Glomerular endothelial cell (primary cell): ENCODE measurements at places on chromosomes 4 and X. TPM values are rescaled to one million over a fixed set of nuclear protein-coding genes. Genes with fewer than 3 reads are reported as not detected.

Gene VCX
- not detected in 2 replicates for total RNA-seq

Gene PDZD4
- 0.10 and 0.12 TPM in 2 replicates for total RNA-seq

Gene TBC1D8B
- total RNA-seq, result 4.6 and 7.1 TPM in 2 replicates

Gene RNF128
- 0.47 and 1.1 TPM in 2 replicates for total RNA-seq

Gene MAGEA12
- not detected in 2 replicates for total RNA-seq

Gene GYPE
- 0.29 TPM in 1 of 2 replicates, not detected in the other for total RNA-seq

Gene ANXA3
- 83.5 and 116 TPM in 2 replicates for total RNA-seq

Gene ZNF275
- 7.4 and 8.8 TPM in 2 replicates for total RNA-seq

Gene CFAP299
- total RNA-seq, result not detected in 2 replicates

Gene ATP8A1
- 2.0 and 9.7 TPM in 2 replicates for total RNA-seq

DNA sequence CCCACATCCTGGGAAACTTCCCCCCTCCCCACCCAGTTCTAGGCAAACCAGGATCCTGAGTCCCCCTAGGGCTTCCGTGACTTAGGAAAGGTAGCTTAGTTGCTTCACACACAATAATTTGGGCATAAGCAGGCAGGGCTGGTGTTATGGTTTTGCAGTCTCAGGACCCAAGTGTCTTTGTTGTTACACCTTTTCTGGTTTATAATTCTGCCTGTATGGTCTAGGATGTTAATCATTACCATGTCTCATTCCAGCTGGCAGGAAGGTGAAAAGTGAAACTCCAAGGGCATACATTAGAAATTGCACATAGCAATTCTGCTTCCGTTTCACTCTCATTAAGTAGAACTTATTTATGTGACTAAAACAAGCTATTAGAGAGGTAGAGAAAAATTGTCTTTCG is 16.8 kb downstream of the UGT8 start:
- DNase-seq, result no peak

DNA sequence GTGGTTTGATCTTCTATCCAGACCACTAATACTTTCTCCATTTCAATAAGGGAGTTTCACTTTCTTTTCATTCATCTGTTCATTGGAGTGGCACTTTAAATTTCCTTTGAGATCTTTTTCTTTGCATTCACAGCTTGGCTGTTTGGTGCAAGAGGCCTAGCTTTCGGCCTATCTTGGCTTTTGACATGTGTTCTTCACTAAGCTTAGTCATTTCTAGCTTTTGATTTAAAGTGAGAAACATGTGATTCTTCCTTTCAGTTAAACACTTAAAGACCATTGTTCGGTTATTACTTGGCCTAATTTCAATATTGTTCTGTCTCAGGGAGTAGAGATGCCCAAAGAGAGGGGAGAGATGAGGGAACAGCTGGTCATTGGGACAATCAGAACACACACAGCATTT is 24.3 kb downstream of the CXCL13 start:
- DNase-seq, result no peak

DNA sequence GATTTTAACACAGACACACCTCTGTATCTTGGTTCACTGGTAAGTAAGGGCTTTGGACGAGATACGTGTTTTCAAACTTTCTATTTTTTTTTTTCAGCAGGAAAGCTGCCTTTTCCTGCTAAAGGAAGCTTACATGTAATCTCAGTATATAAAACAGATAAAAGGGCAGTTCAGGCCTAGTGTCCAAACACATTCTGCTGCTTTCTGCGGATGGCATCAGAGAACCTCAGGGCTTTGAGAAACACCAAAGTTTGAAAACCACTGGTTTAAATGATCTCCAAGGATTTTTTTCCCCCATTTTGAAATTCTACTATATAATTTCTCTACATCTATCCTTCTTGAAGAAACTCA is 76.0 kb downstream of the ZAR1 start:
- no peak for DNase-seq

DNA sequence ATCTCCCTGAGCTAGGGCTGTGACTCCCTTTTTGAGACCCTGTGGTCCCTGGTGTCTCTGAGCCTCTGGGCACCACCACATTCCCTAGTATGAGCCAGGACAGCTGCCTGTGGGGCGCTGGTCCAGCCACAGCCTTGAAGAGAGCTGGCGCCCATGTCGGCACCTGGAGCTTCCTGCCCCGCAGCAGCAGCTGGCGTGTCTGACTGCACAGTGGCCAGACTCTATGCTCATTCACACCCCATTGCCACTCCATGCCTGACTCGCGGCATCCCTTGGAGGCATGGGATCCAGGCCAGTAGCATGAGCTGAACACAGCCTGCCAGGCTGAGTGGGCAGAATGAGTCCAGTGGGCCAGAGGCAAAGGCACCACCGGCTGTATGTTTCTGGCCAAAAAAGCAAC is 8.3 kb upstream of the SPP1 start:
- no peak for DNase-seq

GRCh38 chrX:1659664-1660461 is 45.0 kb downstream of the ASMT start:
- no peak for DNase-seq

DNA sequence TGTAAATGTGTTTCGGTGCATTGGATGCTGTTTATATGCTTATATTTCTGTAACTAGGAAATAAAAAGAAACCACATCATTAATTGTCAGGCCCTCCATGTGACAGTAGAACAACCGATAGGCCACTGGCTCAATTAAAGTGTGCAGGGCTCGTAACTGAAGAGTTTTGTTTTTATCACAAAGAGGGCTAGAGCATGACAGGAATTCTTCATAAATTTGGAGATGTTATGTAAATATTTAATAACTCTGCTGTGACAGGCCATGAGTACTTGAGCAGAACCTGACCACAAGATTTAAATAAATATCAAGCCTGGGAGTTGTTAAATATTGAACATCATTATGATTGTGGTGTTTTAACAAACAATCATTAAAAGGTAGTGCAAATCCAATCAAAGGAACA is 55.9 kb downstream of the MID1 start:
- DNase-seq, result no peak

- no peak for DNase-seq
These were observed 158.1 kb downstream of the ATP10D start for GRCh38 chr4:47642985-47643760.

DNA sequence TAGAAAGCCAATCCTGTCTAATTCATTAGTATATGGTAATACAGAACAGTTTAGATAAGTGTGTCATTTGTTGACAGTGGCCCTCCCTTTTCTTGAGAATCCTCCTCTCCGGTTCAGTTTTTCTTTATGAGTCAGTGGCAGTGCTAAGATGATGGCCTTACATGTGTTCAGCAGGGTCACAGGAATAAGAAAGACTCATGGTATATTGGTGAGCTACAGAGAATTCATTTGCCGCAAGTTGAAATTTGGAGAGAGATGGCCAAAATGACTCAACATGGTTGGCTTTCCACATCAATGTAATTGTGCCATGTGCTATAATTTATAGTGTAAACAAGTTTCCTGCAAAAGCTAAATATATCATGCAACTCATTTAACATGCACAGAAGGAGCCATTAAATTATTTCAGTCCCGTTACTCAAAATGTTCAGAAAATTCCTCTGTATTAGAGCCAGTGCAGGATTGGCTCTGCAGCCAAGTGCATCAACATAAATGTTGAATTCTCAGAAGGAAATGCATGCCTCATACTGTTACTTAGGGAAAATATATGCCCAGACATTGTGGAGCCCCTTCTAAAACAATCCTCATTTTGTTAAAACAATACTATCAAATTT is 374.3 kb downstream of the AFF2 start:
- DNase-seq, result no peak

DNA sequence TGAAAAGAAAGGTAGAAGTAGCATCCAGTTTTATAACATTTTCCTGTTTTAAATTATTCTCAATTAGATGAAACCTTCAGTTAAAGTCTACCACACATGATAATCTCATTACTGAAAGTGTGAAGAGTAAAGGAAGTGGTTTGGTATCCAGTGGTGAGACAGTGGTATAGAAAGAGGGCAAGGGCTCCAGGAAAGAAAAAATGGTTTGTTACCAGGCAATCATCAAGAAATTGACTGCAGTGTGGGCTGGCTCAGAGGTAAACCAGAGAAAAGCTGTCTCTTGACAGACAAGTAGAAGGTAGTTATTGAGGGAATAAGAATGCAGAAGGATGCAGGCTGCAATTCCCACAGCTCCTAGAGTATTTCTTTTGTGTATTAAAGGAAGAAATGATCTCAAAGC is 406.2 kb downstream of the TLL1 start:
- DNase-seq, result no peak

- DNase-seq, result no peak
These were observed 600.3 kb downstream of the MID1IP1 start for GRCh38 chrX:39401483-39402110.

DNA sequence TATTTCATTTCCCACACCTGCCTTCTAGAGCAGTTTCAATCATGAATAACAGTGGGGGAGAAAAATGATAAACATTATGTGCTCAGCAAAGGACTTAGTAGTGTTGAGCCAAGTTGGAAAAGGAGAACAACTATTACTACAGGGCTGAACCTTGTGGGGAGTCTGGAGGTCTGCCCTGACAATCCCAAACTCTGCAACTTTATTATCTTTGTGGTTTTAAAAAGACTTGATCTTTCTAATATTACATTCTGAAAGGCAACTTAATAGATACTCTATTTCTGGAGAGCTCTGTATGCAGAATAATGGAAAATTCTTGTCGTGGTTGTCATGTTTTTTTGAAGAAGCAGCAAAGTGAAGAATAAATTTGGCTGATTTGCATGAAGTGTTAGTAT is 116.1 kb downstream of the SPCS3 start:
- DNase-seq, result no peak

DNA sequence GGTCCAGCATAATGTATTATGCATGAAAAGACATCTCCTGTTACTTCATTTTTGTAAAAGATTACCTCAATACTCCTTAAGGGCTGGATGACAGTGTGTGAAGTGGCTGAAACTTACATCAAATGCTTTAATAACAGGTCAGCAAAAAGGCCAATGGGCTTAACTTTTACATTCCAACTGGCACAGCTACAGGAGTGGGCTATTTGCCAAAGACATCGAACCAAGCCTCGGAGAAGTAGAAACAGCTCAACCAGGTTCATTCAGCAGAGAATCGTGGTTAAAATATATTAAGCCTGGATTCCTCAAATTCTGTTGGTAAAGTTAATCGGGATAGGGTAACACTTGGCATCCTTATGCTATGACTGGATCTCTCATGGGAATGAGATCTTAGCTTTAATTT is 639.7 kb downstream of the TRIML1 start:
- no peak for DNase-seq

- DNase-seq, result no peak
These were observed 585.0 kb downstream of the STPG2 start for GRCh38 chr4:97558204-97558778.

GRCh38 chrX:17377091-17377717 is 2.2 kb downstream of the NHS start:
- DNase-seq, result no peak

DNA sequence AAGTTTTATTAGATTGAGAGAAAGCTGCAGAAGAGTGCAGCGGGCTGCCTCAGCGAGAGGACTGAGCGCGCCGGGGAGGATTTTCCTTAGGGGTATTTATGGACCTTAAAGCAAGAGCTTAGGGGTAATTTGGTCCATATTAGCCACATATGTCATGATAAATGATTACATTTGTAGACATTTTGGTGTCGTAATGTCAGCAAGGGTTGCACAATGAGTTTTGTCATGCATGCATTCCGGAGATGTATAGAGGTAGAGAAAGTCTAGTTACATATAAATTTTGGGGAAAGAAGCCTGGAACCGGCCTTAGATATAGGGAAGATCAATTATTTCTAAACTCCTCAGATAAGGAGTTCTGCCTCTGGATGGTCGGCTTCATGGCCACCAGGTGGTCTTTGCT is 10.0 kb downstream of the MGST2 start:
- DNase-seq, result no peak

GRCh38 chr4:2263926-2264321 is 2.0 kb upstream of the MXD4 start:
- DNase-seq, result no peak

- DNase-seq, result no peak
These were observed 69.8 kb downstream of the MTNR1A start for GRCh38 chr4:186485561-186486062.

GRCh38 chrX:25519258-25519657 is 503.5 kb upstream of the ARX start:
- DNase-seq, result peak; percentile 56

DNA sequence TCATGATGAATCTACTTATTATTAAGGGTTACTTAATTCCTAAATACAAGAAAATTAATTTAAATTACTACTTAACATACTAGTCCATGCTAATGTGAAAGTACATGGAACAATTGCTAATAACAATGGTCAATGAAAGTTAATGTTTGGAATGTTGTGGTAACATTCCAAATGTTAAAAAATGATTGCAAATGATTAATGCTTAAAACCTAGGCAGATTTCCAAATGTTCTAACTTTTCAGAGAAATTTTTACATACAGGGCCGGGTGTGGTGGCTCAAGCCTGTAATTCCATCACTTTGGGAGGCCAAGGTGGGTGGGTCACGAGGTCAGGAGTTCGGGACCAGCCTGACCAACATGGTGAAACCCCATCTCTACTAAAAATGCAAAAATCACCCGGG is 1851.3 kb upstream of the PCDH7 start:
- DNase-seq, result no peak

DNA sequence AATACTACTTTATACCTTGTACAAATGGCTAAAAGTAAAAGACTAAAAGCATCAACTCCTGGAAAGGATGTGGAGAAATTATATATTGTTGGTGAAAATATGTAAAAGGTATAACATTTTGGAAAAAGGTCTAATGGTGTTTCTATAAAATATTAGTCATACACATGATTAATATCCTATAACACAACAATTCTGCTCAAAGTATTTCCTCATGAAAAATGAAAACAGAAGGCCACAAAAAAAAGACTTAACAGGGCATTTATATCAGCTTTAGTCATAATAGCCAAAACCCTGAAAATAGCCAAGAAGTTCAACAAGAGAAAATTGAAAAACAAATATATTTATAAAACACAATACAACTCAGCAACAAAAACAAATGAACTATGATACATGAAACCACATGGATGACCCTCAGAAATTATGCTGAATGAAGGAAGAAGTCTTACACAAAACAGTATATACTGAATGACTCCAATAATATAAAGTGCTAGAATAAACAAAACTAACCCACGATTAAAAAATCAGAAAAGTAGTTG is 38.8 kb downstream of the TBCK start:
- no peak for DNase-seq

DNA sequence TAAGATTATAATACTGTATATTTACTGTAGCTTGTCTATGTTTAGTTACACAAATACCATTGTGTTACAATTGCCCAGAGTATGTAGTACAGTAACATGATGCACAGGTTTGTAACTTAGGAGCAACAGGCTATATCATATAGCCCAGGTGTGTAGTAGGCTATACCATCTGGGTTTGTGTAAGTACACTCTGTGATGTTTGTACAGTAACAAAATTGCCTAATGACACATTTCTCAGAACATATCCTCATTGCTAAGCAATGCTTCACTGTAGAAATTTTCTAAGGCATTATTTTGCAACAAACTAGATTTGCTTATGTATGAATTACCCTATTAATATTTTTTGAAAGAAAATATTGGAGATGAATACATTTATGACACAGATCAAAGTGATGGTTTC is 1390.9 kb downstream of the C4orf33 start:
- no peak for DNase-seq

DNA sequence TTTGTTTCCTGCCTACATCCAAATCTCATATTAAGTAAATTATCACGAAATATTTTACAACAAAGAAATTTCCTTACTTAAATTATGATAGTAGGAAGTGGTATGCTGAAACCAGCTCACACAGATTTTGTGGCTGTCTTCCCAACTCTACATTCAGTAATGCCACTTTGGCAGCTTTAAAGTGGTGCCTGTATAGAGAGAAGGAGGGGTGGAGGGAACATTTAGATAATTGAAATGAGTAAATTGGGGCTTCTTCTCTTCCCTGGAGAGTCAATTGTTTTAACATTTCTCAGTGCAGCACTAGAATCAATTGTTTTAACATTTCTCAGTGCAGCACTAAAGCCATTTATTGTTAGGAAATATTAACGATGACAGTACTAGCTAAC is 1323.1 kb downstream of the PCDH7 start:
- DNase-seq, result no peak
